LoVo (cell line): ENCODE measurements at places on chromosomes 7 and 10.

DNA sequence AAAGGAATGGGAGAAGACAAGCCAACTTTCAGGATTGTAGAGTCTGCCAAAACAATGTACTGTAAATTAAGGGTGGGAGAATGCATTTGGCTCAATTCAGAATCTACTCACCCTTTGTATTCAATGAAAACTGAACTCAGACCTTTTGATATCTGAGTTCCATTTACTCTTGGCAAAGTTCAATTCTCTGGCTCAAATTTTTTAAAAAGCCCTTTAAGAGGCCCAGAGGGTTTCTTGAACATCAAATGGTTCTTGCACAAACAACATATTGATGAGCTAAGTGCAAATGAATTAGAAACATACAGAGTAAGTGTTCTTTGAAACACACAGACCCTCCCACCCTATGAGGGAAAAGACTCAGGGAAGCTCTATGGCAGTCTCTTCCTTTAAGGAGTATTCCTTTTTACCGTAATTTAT is 5.2 kb upstream of the XPNPEP1 start:
- DNase-seq: no peak

- DNase-seq: no peak
These were observed 27.0 kb downstream of the MCMBP start for GRCh38 chr10:119845656-119846055.

DNA sequence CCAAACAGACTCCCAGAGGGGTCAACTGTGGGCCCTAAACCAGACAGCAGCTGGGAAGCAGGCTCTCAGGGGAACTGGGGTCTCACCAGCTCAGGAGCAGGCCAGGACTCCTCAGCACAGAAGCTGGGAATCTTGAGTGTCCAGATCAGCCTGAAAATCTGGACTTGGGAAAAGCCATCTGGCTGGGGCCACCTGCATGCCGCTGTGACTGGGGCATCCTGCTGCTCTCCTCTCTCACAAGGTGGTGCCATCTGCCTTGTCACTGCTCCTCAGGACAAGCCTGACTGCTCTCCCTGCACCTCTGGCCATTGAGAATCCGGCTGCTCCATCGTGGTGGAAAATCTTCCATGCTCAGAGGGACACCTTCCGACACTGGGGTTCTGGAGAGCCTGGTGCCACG is 141.4 kb downstream of the PLPP4 start:
- DNase-seq: no peak

GRCh38 chr7:33185786-33186185 is 56.4 kb downstream of the BBS9 start:
- DNase-seq: peak; percentile 54

DNA sequence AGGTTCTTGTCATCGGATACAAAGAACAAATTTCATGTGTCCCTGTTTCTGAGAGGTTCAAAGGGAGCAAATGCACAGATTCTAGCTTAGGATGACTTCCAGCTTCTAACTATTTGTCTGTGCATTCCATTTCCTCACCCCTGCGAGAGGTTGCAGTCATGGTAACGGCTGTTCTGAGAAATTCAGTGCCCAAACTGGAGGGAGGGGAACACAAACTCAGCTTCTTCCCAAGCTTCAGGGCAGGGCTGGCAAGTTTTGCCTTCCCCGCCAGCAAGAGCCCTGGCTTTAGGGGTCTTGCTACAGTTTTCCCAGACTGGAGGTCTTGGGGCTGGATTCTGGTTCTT is 11.1 kb downstream of the FAS start:
- no peak for DNase-seq

GRCh38 chr7:95609277-95609971 is 13.1 kb upstream of the PDK4 start:
- DNase-seq: peak; percentile 47

DNA sequence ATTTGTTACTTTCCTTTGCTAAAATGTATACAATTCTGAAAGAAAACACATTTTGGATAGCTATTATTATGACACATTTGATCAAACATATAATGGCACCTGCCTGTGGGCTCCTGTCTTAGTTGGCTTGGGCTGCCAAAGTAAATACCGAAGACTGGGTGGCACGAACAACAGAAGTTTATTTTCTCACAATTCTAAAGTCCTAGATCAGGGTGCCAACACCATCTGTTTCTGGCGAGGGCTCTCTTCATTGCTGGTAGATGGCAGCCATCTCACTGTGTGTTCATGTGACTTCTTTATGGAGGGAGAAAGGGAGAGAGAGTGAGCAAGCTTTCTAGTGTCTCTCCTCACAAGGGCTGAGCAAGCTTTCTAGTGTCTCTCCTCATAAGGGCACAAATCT is 195.8 kb upstream of the FAM3C start:
- no peak for DNase-seq

- DNase-seq: peak; percentile 37
These were observed 37.1 kb downstream of the CCDC71L start for GRCh38 chr7:106623853-106624252.

GRCh38 chr10:124105594-124105993 is 12.2 kb upstream of the CHST15 start:
- DNase-seq: no peak

- DNase-seq: peak; percentile 95
These were observed 36.7 kb downstream of the BTBD16 start for GRCh38 chr10:122307669-122308416.

DNA sequence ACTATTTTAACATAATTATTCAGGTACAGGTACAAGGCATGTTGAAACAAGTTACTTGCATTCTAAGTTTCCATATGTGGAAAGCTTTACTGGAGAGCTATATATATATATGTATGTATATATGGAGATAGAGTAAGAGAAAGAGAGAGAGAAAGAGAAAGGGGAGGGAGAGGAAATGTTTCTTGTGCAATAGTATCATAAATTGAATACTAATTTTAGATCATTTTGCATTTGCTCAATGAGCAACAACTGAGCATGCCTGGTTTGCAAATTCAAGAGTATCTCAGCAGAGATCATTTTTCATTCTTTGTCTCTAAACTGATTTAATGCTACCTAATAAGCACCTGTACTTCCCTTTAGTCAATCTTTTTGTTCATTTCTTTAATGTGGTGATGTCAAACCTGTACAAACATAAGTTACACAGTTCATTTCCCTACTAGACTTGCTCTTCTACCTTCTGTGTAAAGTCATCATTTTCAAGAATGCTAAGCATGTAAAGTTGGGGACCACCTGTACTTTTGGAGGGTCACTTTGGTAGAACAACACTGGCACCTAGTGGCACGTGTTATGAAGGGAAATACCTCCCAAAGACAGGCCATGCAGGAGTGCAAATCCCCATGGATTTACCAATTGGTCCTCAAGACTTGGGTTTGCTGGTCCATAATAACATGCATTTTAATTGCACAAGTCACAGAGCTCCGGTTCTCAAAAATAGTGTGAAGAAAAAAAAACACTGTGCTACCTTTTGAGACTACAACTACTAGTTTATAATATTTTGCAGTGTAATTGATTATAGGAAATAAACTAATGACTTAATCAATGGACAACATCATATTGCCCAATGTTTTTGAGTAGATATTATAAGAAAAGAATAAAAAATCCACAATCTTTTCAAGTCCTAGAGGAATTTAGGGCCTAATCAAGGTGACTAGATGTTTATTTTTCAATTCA is 431.2 kb upstream of the IGFBP3 start:
- peak; percentile 67 for DNase-seq

DNA sequence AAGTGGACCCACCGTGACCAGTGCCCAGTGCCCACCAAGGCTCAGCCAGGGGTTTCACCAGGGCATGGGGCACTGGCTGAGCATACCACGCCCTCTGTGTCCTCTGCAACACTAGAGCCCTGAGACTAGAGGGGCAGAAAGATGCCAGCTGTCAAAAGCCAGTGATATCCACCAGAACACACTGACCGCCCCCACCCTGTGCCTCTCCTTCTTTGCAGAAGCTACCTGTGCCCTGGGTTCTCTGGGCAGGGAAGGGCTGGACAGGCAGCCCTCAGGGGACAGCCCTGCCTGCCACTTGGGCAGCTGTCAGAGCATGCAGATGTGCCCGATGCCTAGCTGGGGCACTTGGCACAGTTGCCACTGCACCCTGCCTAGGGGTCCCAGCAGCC is 494 bp downstream of the VSIR start:
- no peak for DNase-seq

- DNase-seq: peak; percentile 36
These were observed 5.8 kb downstream of the IDE start for GRCh38 chr10:92567952-92568600.

GRCh38 chr10:68666280-68666760 is 54.7 kb upstream of the CCAR1 start:
- peak; percentile 15 for DNase-seq

GRCh38 chr10:63505562-63505961 is 15.6 kb upstream of the REEP3 start:
- no peak for DNase-seq

DNA sequence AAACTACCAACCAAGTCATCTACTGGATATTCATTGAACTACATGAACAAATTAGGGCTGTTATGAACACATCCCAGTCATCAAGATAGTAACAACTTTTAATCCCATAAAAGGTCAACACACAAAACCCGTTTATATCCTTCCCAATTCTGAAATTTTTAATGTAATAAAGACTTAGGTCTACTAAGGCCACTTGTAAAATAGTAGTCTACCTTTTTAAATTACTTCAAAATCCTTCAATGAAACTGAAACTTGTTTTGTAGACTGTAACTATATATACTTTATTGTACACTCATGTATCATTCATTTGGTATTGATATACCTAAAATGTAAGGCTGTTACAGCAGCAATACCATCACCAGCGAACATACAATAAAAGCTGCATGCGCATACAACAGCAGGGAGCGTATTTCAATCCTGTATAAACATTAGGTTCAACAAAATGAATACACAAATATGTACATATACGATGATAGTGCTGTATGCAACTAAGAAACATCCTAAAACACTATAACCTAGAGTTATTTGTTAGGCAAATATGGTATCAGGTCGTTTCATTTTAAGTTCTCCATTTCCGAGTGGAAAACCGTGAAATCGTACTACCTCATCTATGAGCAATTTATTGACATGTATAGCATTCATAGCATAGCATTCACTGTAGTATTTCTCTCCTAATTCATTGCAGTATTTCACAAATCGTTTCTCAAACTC is 973 bp downstream of the ATAD1 start:
- peak; percentile 18 for DNase-seq

DNA sequence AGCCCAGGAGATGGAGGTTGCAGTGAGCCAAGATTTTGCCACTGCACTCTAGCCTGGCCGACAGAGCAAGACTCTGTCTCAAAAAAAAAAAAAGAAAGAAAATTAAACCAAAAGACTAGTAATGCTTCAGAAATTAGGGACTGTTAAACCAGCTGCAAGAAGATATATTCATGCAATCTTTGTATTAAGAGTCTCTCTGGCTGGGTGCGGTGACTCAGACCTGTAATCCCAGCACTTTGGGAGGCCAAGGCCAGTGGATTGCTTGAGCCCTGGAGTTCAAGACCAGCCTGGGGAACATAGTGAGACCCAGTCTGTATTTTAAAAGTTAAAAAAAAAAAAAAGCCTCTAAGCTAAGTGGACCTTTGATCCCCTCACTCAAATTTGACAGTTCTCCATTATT is 2.5 kb upstream of the HNRNPF start:
- no peak for DNase-seq

GRCh38 chr7:100423315-100423714 is 5.2 kb downstream of the ZCWPW1 start:
- DNase-seq: no peak

- no peak for DNase-seq
These were observed 97.7 kb upstream of the TCF7L2 start for GRCh38 chr10:112852306-112852705.

DNA sequence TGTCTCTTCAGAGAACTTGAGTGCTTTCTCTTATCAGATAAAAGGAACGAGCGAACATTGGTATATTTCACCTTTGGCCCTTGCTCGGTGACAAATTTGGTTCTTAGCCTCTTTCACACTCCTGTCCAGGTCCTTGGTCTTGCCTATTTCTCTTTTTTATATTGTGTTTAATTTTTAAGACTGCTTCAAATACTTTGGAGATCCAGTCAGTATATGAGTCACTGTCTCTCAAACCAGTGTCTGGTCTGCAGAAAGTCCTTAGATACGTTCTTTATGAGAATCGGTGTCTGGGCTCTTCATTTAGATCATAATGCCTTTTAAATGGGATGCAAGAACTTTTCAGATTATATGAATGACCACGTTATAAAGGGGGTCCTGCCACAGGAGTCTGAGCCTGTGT is 55.0 kb downstream of the PIK3AP1 start:
- DNase-seq: no peak

DNA sequence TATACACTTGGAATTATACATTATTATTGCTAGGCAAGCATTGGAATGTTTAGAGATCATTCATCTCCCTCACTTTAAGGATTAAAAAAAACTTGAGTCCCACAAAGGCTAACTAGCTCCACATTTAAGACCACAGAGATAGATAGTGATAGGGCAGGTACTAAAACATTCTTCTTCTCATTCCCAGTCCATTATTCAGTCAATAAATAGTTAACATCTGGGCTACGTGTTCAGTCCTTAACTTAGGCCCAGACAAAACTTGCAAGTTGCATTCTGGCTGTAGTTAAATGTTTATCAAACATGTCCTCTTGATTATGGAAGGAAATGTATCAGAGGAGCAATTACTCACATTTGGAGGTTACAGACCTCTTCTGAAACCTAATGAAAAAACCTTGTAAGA is 2.4 kb downstream of the GNG11 start:
- DNase-seq: no peak

DNA sequence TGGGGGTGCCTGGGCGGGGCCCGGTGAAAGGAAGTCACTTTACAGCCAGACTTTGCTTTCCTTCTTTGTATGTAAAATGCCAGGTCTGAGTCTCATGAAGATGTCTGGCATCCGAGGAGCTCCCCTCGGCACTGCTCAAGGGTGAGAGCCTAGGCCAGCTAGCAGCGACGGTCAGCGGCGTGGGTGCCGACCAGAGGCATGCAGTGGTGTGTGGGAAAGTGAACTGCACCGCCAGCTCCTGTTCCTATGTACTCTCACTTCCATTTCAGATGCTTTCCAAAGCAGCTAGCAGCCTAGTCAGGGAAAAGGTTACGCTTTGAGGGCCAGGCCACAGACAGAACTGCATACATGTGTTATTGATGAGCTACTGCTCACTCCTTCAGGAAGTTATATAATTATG is 172.8 kb downstream of the ZMYND11 start:
- no peak for DNase-seq

DNA sequence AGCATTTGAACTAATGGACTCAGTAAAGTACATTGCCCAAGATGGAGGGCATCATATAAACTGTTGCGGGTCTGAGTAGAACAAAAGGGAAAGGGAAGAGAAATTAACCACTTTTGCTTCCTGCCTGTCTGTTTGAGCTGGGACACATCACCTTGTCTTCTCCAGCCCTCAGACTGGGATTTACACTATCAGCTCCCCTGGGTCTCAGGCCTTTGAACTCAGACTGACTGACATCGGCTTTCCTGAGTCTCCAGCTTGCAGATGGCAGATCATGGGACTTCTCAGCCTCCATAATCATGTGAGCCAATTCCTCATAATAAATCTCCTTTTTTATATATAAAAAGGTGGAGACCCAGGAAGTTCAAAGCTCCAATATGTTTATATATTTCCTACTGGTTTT is 23.0 kb upstream of the WASL start:
- DNase-seq: no peak
